CD8-positive, alpha-beta T cell (primary cell): ENCODE measurements at places on chromosomes 11 and 22. TPM values are rescaled to one million over a fixed set of nuclear protein-coding genes. Genes with fewer than 3 reads are reported as not detected.

DNA sequence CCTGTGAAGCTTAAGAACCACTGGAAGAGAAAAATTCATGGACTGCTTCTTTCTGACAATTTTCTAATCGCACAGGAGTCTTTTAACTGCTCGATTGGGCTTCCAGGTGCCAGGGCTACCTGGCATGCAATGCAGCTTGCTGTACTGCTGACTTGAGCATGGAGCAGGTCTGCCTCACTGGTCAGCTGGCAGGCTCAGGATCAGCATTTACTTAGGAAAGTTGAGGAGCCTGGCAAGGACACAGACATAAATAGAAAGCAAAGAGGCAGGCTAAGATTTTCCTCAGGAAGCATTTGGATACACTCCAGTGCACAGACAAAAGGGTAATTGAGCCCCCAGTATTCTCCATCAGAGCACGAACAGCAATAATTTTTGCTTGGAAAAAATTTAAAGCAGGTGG, 163.5 kb downstream of the CSNK2A3 start:
- DNase-seq: no peak

The GPHA2 gene
- total RNA-seq: not detected

GRCh38 chr22:41957941-41958556, 6.1 kb downstream of the SMIM45 start:
- DNase-seq: no peak

DNA sequence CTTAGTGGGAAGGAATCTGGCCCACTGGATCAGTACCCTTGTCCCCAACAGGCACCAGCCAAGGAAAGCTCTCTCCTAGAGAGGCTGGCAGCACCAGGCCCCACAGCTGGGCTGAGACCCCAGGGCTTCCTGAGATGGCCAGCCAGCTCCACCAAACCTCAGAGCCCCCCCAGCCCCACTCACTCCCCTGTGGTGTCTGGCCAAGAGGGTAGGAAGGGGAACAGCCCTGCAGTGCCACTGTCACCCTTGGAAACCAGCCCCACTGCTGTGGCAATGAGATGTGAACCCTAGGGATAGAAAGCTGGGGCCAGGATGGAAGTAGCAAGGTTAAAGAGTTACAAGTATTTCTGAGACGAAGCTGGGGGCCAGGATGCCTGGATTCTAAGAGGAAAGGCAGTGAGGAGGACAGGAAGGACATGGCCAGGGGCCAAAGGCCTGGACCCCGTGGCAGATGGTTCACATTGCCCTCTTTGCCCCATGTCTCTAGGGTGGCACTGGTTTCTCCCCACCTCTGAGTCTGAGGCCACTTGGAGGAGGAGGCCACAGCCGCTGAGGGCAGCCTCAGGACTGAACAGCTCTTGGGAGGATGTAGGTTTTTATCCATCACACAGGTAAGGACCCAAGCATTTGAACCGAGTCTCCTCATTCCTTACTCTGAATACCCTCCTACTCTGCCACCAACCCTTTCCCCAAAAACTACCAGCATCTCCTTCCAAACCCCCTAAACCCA, 28.8 kb downstream of the NRXN2 start:
- DNase-seq: no peak

The GAB4 gene
- 0.16 TPM for total RNA-seq

The OR56A1 gene
- not detected for total RNA-seq

GRCh38 chr11:7516475-7516874, 2.7 kb downstream of the PPFIBP2 start:
- DNase-seq: peak; percentile 73

DNA sequence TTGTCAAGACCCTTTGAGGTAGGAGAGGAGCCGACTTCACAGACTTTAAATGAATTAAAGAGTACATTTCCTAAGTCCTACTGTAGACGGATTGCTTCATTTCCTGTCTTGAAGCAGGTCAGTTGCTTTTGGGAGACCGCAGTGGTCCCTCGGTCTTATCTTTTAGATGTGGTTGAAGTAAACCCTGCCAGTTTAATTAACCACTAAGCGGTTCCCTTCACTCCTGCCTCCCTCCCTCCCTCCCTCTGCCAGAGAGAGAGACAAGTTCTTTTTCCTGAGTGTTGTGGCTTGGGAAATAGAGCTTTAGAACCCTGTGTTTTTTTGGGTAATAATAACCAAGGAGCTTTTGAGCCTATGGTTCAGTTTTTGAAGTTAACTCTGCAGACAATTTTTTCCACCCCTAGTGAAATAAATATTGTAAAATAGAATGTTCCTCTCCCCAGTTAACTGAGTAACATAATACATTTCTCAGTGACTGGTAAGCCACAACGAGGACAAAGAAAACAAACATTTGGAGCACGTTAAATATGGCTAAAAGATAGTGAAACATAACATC, 147.5 kb downstream of the LDLRAD3 start:
- DNase-seq: no peak

DNA sequence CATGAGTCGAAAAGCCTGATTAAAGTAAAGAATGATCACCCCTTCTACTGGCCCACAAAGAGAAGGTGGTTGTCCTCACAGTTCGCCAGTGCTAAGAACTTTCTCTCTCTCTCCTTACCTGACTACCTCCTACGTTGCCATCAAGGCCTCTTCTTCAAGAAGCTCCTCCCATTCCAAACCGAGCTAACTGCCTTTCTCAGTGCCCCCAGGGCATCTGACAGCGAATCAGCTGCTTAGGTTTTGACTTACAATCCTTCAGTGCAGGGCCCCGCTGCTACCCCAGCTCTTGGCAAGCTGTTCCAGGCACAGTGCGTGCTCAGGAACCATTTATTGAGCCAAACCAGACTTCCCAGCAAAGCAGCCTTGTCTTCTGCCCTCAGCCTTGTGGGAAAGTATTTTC, 5.8 kb downstream of the VSTM5 start:
- no peak for DNase-seq

- no peak for DNase-seq
These were observed 51.8 kb downstream of the C11orf71 start for GRCh38 chr11:114348200-114349191.

DNA sequence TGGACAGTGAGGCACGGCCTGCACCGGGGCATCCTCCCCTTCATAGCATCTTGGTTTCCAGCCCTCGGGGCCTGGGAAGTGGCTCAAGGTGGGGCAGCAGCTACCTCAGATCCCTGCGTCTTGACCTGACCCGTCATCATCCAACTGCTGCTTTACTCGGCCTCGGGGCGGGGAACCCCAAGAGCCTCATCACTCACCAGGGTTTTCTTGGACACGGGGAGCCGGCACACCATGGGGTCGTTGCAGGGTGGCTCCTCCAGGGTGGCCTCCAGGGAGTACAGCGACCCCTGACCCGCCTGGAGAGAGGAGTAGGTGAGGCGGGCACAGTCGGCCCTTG, 651 bp downstream of the CTSF start:
- DNase-seq: no peak

GRCh38 chr11:95725196-95725595, 64.4 kb downstream of the FAM76B start:
- no peak for DNase-seq

DNA sequence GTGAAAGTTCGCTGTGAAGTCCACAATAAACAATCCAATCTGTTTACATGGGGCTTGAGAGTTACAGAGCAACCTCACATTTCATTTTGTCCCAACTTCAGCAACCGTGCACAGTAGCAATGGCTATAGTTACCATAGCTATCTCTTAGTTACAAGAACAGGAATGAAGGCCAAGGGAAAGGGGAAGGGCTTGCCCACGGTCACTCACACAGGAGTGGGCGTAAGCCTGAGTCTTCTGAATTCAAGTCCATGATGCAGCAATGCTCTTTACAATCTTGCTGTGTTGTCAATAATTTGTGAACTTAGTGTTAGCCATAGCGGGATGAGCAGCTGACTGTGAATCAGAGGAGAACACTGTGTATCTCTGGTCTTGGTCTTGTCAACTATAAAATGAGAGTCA, 102.9 kb downstream of the ADAMTS15 start:
- DNase-seq: no peak
